ENCODE measurements at places on chromosomes 6 and 20.
A peak's percentile ranks its signal among the peaks of the same experiment; 100 is the strongest.

- DNase-seq, result peak; percentile 44
Measured at GRCh38 chr6:43090559-43090956, 14.4 kb downstream of the PTK7 start.

GRCh38 chr6:5424726-5425125 lies 163.4 kb downstream of the FARS2 start:
- DNase-seq, result no peak

DNA sequence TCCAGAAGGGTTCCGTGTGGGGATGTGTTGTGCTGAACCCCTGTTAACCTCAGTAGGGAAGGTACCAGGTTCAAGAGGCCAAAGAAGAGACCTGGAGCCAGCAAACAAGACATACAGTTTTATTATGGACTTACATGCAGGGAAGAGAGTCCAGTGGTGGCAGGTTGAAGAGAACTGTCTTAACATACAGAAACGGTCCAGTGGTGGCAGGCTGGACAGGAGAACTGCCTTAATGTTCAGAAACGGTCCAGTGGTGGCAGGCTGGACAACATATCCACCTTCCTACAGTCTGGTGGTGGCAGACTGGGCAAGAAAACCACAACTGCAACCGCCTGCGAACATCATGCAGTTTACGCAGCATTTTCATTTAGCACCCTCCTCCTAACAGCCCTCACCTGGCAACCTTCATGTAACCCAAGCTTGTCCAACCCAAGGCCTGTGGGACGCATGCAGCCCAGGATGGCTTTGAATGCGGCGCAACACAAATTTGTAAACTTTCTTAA lies 75.9 kb downstream of the PHACTR3 start:
- no peak for DNase-seq

DNA sequence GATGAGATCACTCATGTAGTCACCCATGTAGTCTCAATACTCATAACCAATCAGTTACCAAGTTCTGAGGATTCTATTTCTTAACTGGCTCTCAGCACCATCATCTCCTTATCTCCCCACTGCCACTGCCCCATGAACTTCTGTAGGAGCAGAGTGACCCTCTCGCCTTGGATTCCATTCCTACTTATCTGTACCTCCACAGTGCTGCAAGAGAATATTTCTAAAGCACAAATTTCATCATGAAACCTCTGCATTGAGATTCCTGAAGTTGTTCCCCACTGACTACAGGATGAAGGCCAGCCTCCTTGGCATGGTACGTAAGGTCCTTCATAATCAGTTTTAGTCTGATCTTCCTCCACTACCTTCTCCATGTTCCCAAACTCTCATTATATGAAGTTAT lies 34.8 kb downstream of the BACH2 start:
- no peak for DNase-seq

DNA sequence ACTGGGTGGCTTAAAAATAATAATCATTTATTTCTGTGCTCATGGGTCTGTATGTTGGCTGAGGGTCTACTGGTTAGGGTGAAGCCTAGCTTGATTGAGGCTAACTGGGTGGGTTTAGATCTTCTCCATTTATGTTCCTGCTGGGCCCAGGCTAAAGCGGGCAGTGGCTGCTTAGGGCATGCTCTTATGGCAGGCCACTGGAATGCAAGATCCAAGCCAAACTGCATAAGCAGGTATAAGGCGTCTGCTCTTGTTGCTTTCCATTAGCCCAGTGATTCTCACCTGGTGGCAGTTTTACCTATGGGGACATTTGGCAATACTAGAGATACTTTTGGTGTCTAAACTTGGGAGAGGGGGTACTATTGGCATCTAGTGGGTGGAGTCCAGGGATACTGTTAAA lies 44.5 kb downstream of the QKI start:
- DNase-seq, result no peak

DNA sequence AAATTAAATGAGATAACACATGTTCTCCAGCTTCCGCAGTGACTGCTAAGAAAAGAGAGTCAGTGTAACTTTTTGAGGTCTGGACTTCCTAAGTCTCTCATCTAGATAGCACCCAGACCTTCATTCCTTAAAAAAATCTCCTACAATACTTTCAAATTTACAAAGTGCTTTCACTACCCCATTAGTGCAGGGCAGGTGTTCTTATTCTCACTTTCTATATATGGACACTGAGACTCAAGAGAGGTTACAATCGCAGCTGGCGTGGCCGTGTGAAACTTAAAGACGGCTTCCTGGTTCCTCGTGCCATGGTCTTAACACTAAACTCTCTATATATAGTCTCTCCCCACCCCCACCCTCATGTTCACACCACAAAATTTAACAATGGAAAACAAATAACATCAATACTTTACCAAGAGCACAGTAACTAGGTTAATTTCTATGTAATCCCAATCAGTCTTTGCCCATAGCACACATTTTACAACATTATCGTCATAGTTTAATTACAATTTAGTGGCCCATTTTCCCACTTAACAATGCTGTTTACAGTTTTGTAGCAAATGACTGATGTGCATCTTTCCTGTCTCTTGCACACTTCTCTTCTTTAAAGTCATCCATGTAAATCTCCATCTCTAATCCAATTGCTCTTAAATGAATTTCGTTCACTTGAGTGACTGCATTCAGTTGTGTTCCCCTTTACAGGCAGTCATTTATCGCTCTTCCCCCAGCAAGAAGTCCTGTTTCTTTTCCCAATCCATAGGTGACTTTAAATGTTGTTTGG lies 78.8 kb upstream of the ARID1B start:
- DNase-seq, result no peak

DNA sequence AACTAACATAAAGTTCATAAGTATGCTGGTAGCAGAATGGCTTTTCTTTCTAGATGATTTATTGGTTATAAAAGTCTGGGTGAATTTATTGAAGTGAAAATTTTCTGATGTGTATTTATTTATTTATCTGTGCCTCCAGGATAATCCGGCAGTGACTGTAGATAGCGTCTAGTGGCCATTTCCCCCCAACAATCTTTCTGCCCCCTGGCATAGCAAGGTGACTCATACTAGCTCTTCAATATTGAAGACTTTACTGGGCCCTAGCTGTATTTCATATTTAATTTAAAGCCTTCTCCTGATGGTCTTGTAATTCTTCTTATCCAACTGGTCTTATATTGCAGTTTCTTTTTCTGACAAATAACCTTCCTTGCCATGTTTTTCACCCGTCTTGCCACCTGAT lies 154.1 kb upstream of the SGK1 start:
- no peak for DNase-seq

- no peak for DNase-seq
Measured at GRCh38 chr6:16389642-16390041, 151.3 kb downstream of the GMPR start.

GRCh38 chr6:38021571-38021970 lies 202.0 kb downstream of the ZFAND3 start:
- no peak for DNase-seq

DNA sequence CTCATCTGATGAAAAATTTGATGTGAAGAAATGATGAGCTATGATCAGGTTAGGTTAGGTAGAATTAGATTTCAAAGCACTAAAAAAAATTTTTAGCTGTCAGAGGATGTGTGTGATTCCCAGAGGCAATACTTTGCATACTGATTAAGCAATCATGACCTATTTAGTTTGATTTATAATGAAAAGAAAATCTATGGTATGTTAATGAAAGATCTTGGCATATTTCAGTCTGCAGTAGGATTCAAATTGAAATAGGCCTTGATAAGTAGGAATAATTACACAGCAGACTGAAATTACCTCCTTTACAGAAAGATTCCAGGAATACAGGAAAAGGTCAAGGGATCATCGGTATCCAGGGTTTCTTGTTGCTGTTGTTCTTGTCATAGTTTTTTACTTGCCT lies 69.3 kb downstream of the HDDC2 start:
- DNase-seq, result peak; percentile 13

- DNase-seq, result no peak
Measured at GRCh38 chr6:87397656-87398055, 10.1 kb upstream of the CFAP206 start.

- peak; percentile 9 for DNase-seq
Measured at GRCh38 chr6:73169111-73169510, 56.2 kb downstream of the KHDC1L start.

DNA sequence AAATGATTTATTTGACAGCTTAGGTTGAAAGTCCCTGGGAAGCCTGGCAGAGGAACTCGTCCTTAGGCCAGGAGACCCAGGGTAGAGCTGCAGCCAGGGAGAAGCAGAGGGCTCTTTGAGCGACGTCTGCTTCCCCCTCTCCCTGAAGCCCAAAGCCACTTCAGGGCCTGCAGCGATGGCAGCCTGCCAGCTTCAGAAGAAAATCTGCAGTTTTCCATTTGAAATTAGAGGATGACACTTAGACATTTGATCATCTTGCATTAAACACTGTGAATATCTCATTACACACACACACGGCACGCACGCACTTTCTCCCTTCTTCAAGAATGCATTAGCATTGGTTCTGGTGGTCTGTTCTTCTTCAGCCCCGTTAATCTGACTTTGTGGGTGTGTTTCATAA lies 96.5 kb downstream of the PLEKHG1 start:
- DNase-seq, result no peak

- DNase-seq, result no peak
Measured at GRCh38 chr6:30895343-30895742, 11.0 kb downstream of the DDR1 start.

DNA sequence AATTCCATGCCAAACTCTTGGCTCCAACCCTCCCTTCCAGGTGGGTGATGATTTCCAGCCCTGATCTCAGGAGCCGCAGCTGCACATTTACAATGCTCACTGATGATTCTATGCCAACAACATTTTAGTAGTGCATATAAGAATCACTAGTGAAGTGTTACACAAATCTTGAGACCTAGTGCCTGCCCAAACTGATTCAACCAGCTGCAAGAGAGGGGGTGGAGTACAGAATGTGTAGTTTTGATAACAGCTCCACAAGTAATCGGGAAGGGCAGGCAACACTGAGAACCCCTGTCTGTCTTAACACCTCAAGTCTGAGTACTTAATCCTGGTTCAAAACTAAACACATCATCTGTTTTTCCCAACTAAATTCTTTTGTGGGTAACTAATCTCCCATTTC lies 91.7 kb downstream of the PRDM1 start:
- DNase-seq, result no peak

- no peak for DNase-seq
Measured at GRCh38 chr6:53792973-53793317, 1.9 kb upstream of the LRRC1 start.

DNA sequence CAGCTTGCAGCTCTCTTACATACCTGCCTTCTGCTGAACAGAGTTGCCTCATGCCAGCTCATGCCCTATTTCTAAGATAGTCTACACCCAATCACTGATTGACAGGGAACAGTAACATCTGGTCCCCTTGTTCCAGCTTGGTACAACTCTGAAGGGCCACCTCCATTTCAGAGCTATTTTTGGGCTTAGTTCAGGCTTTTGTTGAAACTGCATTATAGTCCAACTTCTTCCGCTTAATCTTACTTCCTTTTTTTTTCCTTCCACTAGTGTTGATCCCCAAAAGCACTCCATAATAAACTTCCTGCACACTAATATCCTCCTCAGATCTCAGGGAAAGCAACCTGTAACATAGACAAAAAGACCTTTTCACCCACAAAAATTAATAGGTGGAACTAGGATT lies 65.7 kb upstream of the TNFRSF21 start:
- no peak for DNase-seq

DNA sequence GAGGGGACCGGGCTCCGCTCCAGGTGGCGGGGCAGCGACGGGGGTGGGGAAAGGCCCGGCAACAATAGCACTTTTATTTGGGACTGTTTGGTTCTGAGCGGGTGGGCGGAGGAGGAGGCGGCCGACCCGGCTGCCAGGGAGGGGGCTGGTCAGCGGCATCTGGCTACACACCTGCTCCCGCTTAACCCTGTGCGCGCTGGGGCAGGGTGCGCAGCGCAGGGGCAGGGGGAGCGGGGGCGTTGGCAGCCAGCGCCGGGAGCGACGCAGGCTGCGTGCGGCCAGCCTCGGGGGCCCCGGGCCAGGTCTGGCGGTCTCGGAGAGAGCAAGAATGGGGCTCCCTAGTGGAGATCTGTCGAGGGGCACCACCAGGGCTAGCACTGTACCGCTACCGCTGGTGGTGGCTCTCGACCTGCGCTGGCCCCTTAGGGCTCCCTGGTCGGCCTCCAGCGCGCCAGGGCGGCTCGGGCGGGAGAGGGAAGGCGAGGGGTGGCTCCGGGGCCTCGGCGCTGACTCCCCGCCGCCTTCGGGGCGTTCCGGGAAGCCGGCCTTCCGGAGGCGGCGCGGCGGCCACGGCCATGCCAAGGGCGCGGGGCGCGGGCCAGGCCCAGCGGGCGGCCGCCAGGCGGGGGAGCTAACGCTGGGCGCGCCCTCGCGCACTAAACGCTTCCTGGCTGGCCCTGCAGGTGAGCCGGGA lies 92.4 kb downstream of the NCR2 start:
- DNase-seq, result no peak

- peak; percentile 59 for DNase-seq
Measured at GRCh38 chr6:43376551-43376981, 7.1 kb upstream of the ZNF318 start.

- DNase-seq, result no peak
Measured at GRCh38 chr6:84346372-84346771, 118.9 kb upstream of the CEP162 start.

DNA sequence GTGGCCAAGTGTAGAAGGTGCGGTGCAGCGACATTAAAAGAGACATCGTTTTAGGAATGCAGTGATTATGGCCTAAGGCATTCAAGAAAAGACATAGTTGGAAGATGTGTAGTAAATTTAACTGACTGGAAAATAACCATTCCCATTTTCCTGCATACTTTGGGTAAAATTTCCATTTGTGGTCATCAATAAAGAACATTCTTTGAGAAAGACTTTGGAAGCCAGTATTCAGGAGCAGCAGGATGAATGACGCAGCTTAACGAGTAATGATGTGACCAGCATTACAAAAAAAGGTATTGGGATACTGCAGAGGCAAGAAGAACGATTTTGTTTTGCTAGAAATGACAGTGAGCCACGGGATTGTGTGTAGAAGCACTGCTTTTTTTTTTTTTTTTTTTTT lies 7.0 kb upstream of the RWDD1 start:
- peak; percentile 43 for DNase-seq

- no peak for DNase-seq
Measured at GRCh38 chr6:109458774-109459531, 3.4 kb upstream of the MICAL1 start.

- DNase-seq, result no peak
Measured at GRCh38 chr6:148757944-148758480, 11.2 kb downstream of the UST start.

DNA sequence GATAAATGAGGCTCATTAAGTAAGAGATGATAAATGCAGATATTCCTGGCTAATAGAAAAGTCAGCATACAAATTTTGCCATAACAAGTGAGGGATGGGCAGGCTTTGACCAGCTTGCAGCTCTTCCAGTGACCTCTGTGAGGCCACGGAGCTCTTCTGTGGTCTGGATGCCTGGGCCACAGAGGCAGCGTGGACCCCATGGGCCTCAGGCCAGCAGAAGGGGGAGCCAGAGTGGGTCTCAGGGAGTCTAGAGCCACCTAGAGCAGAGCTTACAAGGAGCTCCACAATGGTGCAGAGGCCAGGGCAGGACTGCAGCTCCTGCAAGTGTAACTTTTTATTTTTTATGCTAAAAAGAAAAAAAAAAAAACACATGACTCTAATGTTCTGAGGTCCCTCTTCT lies 165.1 kb downstream of the ARID1B start:
- DNase-seq, result no peak

GRCh38 chr6:55250400-55250799 lies 76.1 kb downstream of the HCRTR2 start:
- no peak for DNase-seq

Measured in IMR-90 (cell line).